GM23248 (cell line): ENCODE measurements at places on chromosomes 13 and 19.

GRCh38 chr13:29917650-29918049, 67.2 kb upstream of the UBL3 start:
- DNase-seq = peak; percentile 46

DNA sequence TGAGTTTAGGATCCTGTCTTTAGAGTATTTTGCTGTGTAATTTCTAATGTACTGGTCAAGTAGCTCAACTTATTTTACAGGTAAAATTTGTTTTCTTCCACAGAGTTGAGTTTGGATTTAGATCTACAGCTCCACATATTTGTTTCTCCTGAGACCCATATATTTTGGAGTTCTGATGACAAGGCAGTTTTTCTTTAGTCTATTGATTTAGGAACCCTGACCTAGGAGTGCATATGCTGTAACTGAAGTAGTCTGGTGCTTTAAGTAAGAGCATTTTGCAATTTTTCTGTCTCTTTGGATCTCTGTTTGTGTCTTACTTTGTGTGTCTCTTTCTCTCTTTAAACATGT, 19.5 kb upstream of the SPRY2 start:
- no peak for DNase-seq

DNA sequence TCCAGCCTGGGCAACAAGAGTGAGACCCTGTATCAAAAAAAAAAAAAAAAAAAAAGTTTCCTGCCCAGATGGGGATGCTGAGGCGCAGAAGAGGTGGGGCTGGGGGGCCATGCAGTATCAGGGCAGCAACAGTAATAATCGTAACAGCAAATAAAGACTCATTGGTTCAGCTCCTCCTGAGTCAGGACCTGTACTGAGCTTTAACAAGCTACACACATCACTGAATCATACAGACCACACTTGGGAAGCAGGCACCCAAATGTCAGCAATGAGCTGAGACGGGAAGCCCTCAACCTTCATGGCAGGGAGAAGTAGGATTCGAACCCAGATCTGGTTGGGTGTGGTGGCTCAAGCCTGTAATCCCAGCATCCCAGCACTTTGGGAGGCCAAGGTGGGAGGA, 10.6 kb upstream of the DPF1 start:
- DNase-seq = peak; percentile 36

DNA sequence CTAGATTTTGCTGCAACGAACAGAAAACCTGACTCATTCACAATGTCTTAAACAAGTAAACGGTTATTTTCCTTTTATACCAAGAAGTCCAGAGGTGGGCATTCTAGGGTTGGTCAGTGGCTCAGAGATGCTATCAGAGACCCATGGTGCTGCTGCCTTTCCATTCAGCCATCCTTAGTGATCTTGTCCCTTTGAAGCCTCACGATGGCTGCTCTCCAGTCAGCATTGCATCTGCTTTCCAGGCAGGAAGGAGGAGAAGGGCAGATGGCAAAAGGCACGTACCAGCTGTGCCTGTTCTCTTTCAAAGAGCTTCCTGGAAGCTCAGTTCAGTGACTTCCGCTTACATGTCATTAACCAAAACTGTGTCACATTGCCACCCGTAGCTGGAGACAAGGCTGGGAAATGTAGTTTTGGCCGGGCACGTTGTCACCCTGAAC, 30.1 kb downstream of the WDFY2 start:
- peak; percentile 62 for DNase-seq

DNA sequence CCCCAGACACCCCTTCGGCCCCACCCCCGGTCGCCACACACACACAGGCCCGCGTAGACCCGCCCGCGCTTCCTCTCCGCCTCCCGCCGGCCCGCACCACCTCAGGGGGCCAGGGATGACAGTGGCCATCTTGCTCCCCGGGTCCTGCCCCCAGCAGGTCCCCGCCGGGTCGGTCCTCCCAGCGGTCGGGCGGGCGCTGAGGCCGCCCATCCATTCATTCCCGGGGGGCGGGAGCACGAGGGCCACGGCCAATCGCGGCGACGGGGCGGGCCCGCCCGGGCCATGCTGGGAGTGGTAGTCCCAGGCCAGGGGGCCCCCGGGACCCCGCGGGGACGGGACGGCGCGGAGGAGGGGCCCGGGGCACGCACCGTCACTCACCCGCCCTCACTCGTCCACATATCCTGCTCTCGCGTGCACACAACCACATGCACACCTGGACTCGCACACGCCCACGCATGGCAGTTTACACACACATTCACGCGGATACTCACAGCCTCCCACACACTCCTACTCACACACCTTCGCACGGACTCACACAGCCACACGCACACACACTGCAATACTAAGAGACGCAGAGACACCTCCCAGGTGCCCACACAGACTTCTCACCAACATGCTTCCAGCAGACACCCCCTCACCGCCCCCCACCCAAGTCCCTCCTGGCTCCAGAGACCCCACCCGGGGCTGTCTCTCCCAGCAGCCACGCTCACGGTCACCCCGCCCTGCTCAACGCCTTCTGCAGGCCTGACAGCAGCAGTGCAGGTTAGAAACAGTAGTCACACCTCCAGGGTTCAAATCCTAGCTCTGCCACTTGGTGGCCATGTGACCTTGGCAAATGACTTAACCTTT, at the start of gene DPF1:
Gene DPF1, minus strand, starts transcription at position 209 of the 849 bp plus-strand sequence. Its CDS starts 80 bp downstream, at position 129.
- DNase-seq = peak; percentile 87

GRCh38 chr13:45393941-45394570, 24.1 kb downstream of the SLC25A30 start:
- DNase-seq = peak; percentile 57

DNA sequence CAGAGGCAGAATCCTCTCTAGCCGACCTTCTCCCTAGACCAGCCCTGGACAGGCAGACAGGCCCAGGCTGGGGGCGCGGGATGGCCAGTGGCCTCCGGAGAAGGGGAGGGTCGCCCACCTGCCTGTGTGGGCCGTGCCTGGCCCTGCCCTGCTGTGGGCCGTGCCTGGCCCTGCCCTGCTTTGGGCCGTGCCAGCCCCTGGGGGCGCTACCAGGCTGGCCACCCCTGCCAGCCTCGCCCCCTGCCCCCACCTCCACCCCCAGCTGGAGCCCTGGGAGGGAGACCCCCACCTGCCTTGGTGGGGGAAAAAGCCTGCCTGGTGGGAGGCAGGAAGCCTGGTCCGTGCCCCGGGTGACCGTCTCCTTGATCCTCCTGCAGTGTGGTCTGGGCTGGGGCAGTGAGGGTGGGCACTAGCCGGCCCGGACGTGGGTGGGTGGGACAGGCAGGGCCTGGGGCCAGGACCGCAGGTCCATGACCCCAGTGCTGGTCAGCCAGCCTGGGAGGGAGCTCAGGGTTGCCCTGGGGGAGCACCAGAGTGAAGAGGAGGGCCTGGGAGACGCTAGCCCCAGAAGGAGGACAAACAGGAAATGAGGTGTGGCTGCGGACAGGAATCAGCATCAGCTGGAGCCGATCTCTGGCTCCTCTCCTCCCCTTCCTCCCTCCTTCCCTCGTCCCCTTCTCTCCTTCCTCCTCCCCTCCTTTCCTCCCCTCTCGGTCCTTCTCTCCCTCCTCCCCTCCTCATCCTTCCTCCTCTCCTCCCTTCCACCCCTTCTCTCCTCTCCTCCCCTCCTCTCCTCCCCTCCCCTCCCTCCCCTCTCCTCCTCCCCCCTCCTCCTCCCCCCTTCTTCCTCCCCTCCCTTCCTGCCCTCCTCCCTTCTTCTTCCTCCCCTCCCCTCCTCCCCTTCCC, 5.1 kb upstream of the MKNK2 start:
- peak; percentile 78 for DNase-seq

GRCh38 chr19:55649268-55650125, 1.5 kb downstream of the CCDC106 start:
- no peak for DNase-seq

GRCh38 chr13:112783978-112784371, 94.1 kb downstream of the ATP11A start:
- DNase-seq = no peak
